AG20443 (cell line): ENCODE measurements at places on chromosomes 4 and X.
A peak's percentile ranks its signal among the peaks of the same experiment; 100 is the strongest.

DNA sequence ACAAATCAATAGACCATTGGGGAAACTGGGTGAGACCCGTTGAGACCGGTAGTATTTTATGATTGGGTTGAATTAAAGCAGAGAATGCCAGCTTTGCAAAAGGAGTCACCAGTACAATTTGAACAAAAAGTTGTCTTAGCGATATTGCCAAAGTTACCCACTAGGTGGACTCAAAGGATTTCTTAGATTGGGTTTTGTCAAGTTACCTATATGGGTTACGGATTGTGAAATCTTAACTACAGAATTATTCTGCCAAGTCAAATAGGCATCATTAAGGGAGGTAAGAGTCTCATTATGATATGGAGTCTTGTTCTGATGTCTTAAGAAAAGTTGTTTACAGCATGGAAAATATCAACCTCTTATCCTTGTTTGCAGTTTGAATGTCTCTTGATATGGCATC is 15.0 kb upstream of the CT47A1 start:
- no peak for DNase-seq

- no peak for DNase-seq
Measured at GRCh38 chrX:40727093-40727492, 8.2 kb downstream of the MED14 start.

DNA sequence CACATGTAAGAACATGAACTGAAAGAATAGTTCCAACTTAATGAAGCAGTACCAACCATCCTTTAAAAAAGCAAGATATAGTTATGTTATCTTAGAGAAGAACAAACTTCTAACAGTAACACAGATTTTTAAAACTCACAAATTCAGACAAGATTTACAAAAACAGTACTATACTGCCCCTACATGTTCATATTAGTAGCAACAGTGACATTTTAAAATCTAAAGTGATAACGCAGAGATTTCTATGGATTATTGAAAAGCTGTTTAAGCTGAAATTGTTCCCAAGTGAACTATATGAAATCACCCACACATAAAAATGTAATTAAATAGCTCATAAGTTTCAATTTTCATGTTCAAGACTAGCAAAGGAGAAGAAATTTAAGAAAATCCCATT is 166.0 kb downstream of the FBXW7 start:
- peak; percentile 8 for DNase-seq

DNA sequence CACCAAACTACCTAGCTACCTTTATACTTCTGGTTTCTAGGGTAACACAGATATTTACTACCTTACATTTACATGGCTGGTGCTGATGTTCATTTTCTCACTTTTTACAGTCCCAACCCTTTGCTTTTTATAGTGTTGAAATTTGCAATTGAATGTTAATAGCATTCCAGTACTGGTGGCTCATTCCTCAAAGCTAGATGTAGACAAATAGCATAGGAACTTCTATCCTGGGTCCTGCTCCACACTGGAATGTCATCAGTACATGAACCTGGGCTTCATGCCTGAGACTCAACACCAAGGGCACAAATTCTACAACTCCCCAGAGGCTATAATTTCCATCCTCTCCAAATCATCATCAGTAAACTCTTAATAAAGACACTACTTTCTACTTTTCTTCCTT is 10.3 kb upstream of the TRMT2B start:
- DNase-seq = peak; percentile 35

DNA sequence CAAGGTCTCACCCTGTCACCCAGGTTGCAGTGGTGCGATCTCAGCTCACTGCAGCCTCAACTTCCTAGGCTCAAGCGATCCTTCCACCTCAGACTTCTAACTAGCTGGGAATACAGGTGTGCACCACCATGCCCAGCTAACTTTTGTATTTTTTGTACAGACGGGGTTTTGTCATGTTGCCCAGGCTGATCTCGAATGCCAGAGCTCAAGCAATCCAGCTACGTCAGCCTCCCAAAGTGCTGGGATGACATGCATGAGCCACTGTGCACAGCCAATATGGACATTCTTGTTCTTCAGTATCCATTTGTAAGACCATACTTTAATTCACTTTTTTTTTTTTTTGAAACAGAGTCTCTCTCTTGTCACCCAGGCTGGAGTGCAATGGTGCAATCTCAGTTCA is 3.5 kb upstream of the CCNI start:
- no peak for DNase-seq

DNA sequence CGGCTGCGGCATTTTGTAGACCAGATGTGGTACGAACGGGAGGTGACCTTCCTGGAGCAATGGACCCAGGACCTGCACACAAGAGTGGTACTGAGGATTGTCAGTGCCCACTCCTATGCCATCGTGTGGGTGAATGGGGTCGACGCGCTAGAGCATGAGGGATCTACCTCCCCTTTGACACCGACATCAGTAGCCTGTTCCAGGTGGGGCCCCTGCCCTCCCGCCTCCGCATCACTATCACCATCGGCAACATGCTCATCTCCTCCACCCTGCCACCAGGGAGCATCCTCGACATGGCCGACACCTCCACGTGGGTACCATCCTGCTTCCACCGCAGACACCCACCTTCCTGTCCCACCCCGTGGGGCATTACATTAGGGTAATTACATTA is 46.2 kb downstream of the SMARCA5 start:
- peak; percentile 33 for DNase-seq

GRCh38 chrX:427812-428725 is 41.4 kb upstream of the PPP2R3B start:
- peak; percentile 50 for DNase-seq

- DNase-seq = no peak
Measured at GRCh38 chr4:118787844-118788380, 48.0 kb downstream of the SEC24D start.

GRCh38 chr4:1615786-1616556 is 68.1 kb downstream of the FAM53A start:
- DNase-seq = no peak

- DNase-seq = peak; percentile 54
Measured at GRCh38 chr4:137156054-137156453, 376.2 kb downstream of the PCDH18 start.

DNA sequence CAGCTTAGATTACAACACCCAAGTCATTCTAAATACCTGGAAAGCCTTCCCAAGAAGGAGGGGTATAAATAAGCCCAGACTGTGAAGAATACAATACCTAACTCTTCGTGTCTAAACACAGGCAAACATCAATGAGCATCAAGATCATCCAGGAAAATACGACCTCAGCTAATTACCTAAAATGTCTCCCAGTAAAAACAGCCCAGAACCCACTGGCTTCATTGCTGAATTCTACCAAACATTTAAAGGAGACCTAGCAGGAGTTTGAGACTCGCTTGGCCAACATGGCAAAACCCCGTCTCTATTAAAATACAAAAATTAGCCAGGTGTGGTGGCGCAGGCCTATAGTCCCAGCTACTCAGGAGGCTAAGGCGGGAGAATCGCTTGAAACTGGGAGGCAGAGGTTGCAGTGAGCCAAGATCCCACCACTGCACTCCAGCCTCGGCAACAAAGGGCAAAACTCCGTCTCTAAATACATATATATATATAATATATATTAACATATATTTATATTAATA is 19.1 kb upstream of the HSFX4 start:
- DNase-seq = no peak

DNA sequence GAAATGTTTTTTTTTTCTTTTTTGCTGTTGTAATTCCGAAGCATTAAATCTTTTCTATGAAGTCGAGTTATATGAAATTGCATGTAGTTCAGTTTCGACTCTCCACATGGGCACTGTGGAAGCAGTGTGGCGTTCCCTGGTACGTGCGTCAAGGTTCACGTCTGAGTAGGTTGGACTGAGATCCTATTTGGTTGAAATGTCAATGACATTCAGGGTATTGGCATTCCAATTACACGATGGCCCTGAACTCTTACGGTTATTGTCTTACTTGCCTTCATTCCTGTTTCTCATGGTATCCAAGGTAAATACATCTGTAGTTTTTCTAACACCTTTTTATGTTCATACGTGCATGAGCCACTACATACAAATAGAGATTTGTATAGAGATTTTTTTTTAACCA is 128.8 kb downstream of the SORBS2 start:
- no peak for DNase-seq

GRCh38 chrX:35351795-35352483 is 409.3 kb downstream of the FAM47B start:
- DNase-seq = no peak

DNA sequence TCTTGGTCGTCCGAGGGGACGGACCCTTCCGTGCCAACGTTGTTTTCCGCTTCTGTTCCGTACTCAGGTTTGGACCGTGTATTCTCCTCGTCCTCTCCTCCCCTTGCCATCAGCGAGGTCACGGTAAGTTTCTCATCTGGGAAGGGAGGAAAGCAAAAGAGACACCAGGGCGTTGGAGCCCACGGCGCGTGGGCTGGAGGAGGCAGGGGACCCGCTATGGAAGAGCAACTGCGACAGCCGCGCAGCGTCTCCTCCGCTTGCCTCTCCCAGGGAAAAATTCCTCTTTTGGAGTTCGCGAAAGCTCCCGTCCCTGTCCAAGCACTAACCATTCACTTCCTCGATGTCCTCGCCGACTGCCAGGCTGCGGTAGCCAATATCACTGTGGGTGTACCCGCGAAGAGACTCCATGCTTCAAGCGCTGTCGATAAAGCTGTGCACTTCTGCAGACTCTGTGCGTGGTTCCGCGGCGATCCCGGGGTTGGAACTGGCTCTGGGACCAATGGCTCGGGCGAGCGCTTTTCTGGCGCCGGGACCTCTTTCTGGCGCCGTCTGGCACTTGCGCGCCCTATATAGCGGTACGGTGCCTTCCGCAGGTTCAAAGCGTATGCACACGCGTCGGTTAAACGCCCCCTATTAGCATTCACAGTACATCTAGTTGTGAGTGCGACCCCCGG is at the start of gene ESX1:
ESX1 (minus strand) TSS at position 492 of the 674 bp plus-strand sequence; CDS start at position 408, 84 bp downstream.
- DNase-seq = peak; percentile 12

DNA sequence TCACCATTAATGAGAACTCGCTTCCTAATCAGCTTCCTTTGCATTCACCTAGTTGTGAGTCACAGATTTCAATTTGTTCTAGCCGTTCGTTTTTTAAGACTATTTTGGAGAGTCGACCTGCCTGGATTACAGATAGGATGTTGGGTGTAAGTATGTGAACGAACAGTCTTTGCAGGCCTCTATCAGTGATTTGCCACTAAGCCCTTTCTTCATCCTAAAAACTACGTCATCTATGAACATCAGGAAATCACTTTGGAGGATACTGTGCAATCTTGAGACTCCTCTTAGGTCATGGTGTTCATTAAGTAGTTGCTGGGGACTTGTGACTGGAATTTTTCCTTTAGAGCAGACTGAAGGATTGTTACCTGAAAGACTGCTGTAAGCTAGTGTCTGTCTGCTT is 1.1 kb downstream of the POLA1 start:
- DNase-seq = no peak

- no peak for DNase-seq
Measured at GRCh38 chr4:48795108-48795507, 15.0 kb upstream of the FRYL start.
